ENCODE measurements at places on chromosomes 7 and 10.

- no peak overlapping the region for H3K4me3 ChIP-seq
- H3K36me3 ChIP-seq, result no peaks in the 10 kb centered on the region
- DNase-seq, result no peak
- H3K27ac ChIP-seq, result no peak overlapping the region
- H3K27me3 ChIP-seq, result no peaks in the 10 kb centered on the region
Measured at GRCh38 chr10:88995156-88995876, 4.7 kb downstream of the FAS start.

GRCh38 chr10:48788554-48788953 is 103.9 kb downstream of the WDFY4 start:
- H3K27ac ChIP-seq, result no peak overlapping the region
- H3K4me1 ChIP-seq, result peaks cover 4% of the 10 kb centered on the region
- H3K4me3 ChIP-seq, result no peak overlapping the region
- DNase-seq, result no peak
- no peaks in the 10 kb centered on the region for H3K27me3 ChIP-seq
- H3K36me3 ChIP-seq, result no peaks in the 10 kb centered on the region

- peaks cover 46% of the 10 kb centered on the region for H3K36me3 ChIP-seq
- H3K27ac ChIP-seq, result no peak overlapping the region
- no peaks in the 10 kb centered on the region for H3K4me1 ChIP-seq
- H3K4me3 ChIP-seq, result no peak overlapping the region
Measured at GRCh38 chr7:45078125-45078681, 10.6 kb downstream of the NACAD start.

DNA sequence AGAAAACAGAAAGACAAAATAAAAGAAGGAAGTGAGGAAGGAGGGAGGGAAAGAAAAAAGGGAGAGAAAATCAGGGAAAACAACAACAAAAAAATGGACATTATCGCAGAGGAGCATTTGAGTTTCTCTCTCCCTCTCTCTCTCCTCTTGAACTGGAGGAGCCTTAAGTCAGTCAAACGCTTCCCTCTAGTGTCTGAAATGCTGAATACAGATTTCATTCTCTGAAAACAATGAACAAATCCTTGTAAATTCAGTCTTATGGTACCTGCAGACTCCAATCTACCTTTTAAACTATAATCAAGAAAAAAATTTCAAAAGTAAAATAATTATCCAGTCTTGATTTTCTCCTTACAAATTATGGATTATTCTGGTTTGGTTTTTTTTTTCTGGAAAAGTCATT is 89.2 kb upstream of the PFKP start:
- no peaks in the 10 kb centered on the region for H3K36me3 ChIP-seq
- H3K4me1 ChIP-seq, result no peaks in the 10 kb centered on the region
- no peak overlapping the region for H3K4me3 ChIP-seq
- DNase-seq, result no peak

DNA sequence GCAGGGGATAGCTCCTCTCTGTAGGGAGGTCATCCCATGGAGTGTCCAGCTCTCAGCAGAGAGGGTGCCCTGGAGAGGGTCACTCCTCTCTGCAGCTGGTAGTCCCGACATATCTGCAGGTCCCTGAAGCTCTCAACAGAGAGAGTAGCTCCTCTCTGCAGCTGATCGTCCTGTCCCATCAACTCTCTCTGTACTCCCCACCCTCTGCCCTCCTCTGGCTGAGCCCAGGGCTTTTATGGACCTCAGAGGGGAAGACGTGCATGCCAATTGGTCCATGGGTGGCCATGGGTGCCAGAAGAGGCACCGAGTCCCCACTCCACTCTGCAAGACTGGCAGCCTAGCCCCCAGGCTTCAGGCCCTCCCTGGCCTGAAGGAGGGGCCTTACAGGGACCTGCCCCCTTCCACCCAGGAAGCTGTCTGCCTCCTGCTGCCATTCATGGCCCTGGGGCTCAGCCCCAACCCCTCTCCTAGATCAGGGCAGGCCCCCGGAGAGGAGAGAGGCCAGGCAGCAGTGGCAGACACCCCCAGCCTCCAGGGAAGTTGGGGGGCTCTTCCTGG is 9.0 kb upstream of the BLVRA start:
- no peak overlapping the region for H3K27ac ChIP-seq
- H3K27me3 ChIP-seq, result no peaks in the 10 kb centered on the region
- no peak overlapping the region for H3K4me3 ChIP-seq
- H3K4me1 ChIP-seq, result no peaks in the 10 kb centered on the region

- no peaks in the 10 kb centered on the region for H3K36me3 ChIP-seq
- peak overlapping the region; percentile 93 for H3K27ac ChIP-seq
- no peaks in the 10 kb centered on the region for H3K27me3 ChIP-seq
- no peak overlapping the region for H3K4me3 ChIP-seq
- no peaks in the 10 kb centered on the region for H3K4me1 ChIP-seq
Measured at GRCh38 chr7:66099232-66099550, 15.5 kb upstream of the CRCP start.

DNA sequence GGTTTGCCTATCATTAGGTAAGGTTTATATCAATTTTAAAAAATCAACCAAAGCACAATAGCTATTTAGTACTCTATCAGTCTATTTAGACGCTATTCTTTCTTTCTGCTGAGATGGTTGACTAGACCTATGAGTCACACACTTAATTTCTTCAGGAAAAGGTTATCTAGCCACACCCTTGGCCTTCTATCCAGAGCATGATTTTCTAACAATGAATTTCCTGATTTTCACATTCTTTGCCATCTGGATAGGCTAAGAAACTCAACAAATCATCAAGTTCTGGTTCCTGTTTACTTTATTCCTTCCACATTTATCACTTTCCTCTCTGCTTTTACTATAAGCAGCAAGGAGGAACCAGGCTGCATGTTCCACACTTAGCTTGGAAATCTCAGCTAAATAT is 8.1 kb downstream of the PRPS1L1 start:
- H3K36me3 ChIP-seq, result no peaks in the 10 kb centered on the region
- no peaks in the 10 kb centered on the region for H3K4me1 ChIP-seq
- H3K4me3 ChIP-seq, result no peak overlapping the region
- no peak overlapping the region for H3K27ac ChIP-seq
- H3K27me3 ChIP-seq, result no peaks in the 10 kb centered on the region

DNA sequence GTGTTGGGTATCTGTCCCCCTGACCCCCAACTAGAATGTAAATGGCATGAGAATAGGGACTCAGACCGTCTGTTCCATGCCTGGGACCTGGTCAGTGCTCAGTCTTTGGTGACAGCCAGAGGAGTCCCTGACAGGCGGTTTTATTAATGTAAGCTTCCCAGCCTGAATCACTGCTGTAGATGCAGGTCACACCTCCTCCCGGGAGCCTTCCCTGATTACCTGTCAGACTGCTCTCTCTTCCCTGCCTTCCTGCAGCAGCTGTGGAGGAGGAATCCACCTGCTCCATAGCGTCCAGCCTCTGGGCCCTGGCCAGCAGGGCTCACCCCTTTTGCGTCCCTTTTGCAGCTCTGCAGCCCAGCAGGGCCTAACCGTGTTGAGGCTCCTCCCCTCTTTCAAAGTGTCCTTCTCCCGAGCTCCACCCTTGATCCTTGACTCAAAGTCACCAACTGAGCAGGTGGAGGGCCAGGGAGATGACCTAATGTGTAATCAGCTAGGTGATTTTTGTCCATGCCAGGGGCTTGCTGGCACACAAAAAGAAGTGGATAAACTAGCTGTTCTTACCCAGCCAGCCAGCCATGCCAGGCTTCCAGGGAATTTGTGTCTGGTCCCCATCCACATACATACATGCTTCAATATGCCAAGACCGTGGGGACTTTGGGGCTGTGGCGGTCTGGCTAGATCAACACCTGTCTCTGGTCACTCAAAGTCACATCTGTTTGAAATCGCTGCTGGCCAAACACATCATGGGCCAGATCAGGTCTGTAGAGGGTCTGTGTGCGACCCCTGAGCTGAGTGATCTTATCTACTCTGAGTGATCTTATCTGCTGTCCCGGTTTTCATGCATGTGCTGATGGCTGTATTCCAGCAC is 195.1 kb downstream of the CCDC3 start:
- no peak overlapping the region for H3K27ac ChIP-seq
- H3K27me3 ChIP-seq, result no peaks in the 10 kb centered on the region

- no peaks in the 10 kb centered on the region for H3K36me3 ChIP-seq
- H3K4me1 ChIP-seq, result no peaks in the 10 kb centered on the region
- H3K27me3 ChIP-seq, result no peaks in the 10 kb centered on the region
- H3K27ac ChIP-seq, result no peak overlapping the region
Measured at GRCh38 chr7:81926-82756, 110.2 kb upstream of the FAM20C start.

GRCh38 chr10:86164960-86165630 is 201.5 kb downstream of the GRID1 start:
- H3K4me1 ChIP-seq, result no peaks in the 10 kb centered on the region
- no peaks in the 10 kb centered on the region for H3K27me3 ChIP-seq
- no peak overlapping the region for H3K4me3 ChIP-seq
- no peak overlapping the region for H3K27ac ChIP-seq
- DNase-seq, result peak; percentile 31

DNA sequence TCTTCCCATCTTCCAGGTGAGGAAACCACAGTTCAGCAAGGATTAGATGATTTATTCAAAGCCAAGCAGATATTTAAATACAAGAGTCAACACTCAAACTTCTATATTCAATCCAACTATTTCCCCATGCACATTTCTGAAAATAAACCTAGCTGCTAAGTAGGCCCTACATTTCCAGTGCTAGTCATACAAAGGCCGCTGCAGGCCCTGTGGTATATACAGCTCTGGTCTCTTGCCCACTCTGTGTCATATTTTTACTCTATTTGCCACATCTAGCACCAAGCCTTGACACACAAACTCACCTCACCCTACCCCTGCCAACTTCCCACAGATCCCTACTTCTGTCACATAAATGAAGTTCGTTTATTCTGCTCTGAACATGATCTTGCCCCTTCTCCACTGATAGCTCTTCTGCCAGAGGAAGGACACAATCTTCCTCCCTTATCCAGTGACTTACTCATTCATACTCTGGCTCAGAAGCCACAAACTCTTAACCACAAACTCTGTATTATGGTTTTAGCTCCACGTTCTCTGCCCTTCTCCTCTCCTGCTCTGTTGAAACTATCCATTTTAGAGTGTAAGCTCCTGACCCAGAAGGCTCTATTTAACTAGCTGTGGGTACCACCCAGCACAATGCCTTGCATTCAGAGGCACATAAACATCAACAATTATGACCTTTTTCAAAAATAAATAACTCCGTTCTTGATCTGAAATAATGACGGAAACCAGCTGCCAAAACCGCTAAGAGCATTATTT is 180.7 kb downstream of the CPEB3 start:
- H3K27me3 ChIP-seq, result no peaks in the 10 kb centered on the region
- no peak overlapping the region for H3K4me3 ChIP-seq
- H3K4me1 ChIP-seq, result peaks cover 3% of the 10 kb centered on the region
- DNase-seq, result no peak
- peak overlapping the region; percentile 15 for H3K27ac ChIP-seq

- no peaks in the 10 kb centered on the region for H3K27me3 ChIP-seq
- H3K4me1 ChIP-seq, result no peaks in the 10 kb centered on the region
Measured at GRCh38 chr7:16710651-16711050, 42.9 kb upstream of the TSPAN13 start.

- no peaks in the 10 kb centered on the region for H3K27me3 ChIP-seq
- H3K36me3 ChIP-seq, result no peaks in the 10 kb centered on the region
- peaks cover 3% of the 10 kb centered on the region for H3K4me1 ChIP-seq
- no peak overlapping the region for H3K4me3 ChIP-seq
- DNase-seq, result no peak
Measured at GRCh38 chr7:44967571-44968446, 11.0 kb downstream of the MYO1G start.

DNA sequence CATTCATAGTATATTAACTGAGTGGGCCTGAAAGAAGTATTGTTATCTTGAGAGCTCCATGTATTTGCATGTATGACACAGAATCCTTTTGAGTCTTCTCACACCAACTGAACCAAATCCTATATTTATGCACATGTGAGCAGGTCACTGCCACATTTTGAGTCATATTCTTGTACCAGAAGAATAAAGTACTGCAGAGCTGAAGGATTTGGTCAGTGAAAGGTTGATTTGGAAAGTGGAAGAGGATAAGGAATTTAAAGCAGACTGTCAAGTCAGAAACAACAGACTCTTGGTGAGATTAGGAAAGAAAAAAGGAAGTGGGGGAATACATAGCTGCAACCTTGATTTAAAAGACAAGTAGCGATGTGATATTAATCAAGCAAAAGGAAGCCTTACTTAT is 121.8 kb downstream of the ARID5B start:
- peak overlapping the region; percentile 88 for H3K27ac ChIP-seq
- H3K36me3 ChIP-seq, result no peaks in the 10 kb centered on the region
- no peak for DNase-seq
- H3K4me3 ChIP-seq, result no peak overlapping the region

- H3K27me3 ChIP-seq, result no peaks in the 10 kb centered on the region
- H3K27ac ChIP-seq, result no peak overlapping the region
- no peak overlapping the region for H3K4me3 ChIP-seq
- no peaks in the 10 kb centered on the region for H3K4me1 ChIP-seq
Measured at GRCh38 chr7:23654508-23654907, 25.5 kb upstream of the FAM221A start.

- no peak overlapping the region for H3K27ac ChIP-seq
- H3K27me3 ChIP-seq, result no peaks in the 10 kb centered on the region
- no peak for DNase-seq
- no peaks in the 10 kb centered on the region for H3K4me1 ChIP-seq
Measured at GRCh38 chr10:98855403-98856189, 380.1 kb downstream of the HPSE2 start.

DNA sequence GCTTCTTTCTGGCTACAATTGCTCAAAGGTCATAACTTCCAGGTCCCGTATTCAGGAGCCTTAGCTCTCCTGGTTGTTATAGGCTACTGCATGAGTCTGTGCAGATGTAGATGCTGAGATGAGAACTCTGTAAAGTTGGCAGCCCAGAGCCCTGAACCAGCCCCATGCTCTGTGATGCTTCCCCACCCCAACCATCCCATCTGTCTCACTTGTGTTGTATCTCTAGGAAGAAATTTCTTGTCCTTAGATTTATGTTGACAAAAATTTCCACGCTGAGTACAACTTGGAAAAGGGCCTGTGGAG is 61.2 kb upstream of the EEPD1 start:
- no peak overlapping the region for H3K4me3 ChIP-seq
- no peak for DNase-seq
- H3K27me3 ChIP-seq, result no peaks in the 10 kb centered on the region

GRCh38 chr7:149599636-149600206 is 102.1 kb upstream of the ZNF746 start:
- H3K36me3 ChIP-seq, result peaks cover 66% of the 10 kb centered on the region
- H3K4me3 ChIP-seq, result no peak overlapping the region
- H3K27me3 ChIP-seq, result no peaks in the 10 kb centered on the region
- DNase-seq, result no peak
- H3K27ac ChIP-seq, result no peak overlapping the region
